ENCODE measurements at places on chromosomes 7 and 10.

DNA sequence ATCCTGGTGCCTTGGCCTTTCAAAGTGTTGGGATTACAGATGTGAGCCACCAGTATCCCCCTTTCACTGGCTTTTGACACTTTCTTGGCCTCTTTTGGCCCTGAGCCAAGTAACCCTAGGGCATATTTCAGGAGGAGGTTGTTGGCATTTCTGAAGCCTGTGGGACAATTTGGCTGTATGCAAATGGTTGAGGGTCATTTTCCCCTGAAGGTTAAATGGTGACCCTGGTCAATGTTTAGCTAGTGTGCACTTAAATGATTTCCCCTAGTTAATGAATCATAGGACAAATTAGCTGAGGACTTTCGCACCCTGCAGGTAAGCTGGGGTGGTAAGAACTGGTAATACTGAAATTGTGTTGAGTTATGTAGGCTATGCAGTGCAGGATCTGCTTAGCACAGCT, 660.5 kb downstream of the LRMDA start:
- DNase-seq: no peak

GRCh38 chr10:129848696-129849451, 115.2 kb downstream of the EBF3 start:
- DNase-seq: no peak

- no peak for DNase-seq
Observed at GRCh38 chr7:3781607-3782006, 480.6 kb downstream of the SDK1 start.

DNA sequence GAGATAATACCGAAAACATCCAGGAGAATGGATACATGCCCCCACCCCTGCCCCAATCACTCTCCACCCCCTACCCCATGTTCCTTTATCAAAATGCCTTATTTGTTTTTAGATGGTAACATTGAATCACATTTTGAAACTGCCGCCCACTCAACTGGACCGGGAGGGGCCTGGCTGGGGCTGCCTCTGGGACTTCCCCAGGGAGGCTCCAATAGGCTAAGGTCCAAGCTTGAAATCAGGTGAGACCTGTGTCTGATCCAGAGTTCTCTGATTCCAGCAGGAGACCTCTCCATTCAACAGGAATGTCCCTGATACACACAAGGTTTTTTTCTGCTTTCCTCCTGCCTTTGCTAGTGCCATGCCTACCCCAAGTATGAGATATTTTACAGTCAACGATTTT, 43.8 kb upstream of the ACSL5 start:
- no peak for DNase-seq

DNA sequence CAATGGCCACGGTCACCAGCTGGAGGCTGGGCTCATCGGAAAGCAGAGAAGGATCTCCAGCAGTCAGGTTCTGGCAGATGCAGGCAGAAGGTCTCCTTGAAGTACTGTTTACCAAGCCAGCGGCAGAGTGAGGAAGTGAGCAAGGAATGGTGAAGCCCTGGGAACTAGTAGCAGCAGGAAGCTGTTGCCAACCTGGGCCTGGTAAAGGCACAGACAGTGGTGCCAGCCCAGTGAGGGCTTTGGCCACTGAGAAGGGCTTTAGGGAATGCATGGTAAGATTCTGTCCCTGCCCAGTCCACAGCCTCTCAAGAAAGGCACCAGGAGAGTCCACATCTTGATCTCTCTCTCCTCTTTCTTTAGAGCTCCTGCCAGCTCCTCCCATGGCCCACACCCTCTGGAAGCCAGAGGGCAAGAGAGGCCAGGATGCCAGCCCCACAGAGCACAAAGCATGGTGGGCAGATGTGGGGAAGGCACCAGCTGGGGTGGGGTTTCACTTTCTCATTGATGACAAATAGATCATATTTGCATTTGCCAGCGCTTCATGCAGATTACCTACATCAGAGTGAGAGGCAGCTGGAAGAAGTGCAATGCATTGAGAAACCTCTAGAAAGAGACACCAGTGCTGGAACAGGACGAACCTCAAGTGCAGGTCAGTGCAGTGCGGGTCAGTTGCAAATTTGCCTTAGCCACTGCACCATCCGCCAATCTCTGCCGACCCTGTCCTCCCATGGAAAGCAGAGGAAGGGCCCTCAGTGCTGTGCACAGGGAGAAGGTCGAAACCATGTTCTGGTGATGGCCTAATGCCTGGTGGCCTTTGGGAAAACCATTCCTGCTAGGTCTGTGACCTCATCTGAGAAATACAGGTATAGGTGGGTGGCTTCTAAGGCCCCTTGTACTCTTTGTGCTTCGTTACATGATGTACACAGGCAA, 667.8 kb upstream of the MKI67 start:
- DNase-seq: no peak

- no peak for DNase-seq
Observed at GRCh38 chr10:94097656-94098055, 103.9 kb downstream of the PLCE1 start.

DNA sequence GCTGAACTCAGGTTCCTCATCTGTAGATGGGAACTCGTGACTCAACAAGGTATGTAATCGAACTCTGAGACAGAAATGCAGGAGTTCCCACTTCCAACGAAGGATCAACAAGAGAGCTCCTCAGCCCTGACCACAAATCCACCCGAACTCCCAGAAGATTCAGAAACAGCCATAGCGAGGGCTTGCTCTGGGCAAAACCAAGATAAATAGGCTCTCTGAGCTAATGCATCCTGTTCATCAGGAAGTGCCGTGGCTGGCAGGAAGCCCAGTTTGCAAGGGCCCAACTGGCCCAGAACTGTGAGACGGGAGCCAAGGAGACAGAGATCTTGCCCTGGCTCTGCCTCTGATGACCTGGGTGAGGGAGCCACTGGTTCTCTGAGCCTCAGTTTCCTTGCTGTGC, 141.7 kb upstream of the PFKP start:
- no peak for DNase-seq

- no peak for DNase-seq
Observed at GRCh38 chr10:61994405-61995219, 93.1 kb downstream of the ARID5B start.

DNA sequence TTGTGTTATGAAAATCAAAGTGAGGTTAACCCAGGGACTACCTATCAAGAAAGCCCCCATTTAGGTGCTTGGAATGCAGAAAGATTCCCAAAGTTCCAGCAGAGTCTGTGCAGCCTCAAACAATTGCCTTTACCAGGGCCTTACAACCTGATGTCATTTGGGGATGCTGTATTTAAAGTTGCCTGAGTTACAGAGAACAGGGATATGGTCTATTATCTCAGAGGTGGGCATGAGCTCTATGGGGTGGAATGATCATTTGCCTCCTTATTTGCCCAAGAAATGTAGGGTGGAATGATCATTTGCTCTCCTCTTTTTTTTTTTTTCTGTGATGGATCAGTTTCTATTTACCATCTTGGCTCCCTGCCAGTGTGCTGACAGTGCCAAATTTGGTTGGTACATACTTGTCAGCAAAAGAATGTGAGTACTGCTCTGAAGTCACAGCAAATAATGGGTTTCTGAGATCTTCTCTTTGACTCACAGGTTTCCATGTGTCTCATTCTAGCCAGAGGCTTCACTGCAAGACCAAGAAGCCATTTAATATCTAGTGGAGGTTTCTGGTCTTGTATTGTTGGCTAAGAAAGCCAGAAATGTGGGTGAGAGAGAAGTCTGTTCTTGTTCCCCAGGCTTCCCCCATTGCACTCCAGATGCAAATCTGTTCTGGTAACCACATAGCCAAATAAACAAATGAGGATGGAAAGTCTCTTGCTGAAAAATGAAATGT, 45.5 kb upstream of the ZNRF2 start:
- DNase-seq: no peak

DNA sequence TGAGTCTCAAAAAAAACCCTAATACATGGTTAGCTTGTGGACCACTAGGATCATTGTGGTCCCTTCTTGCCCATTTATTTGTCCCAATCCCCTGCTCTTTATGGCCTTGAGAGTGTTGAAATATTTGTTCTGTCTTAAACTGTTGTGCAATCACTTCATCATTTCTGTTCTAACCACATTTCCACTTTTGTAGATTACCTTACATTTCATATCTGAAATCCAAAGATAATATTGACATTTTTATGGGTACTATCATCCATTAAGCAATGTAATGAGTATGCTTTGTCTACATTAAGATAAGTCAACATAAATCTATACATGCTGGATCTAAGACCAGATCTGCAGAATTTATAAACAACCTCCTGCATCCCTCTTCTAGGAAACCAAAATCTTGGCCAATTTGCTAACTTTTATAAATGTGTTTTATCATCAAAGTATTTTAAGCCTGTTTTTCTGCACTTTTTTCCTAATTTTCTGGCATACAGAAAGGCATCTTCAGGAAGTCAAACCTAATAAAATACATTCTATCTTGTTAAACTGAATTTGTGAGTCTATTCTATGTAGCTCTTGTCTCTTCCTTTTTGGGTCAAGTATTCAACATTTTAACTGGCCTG, 359.4 kb upstream of the CELF2 start:
- no peak for DNase-seq

GRCh38 chr10:113693348-113693747, 13.6 kb downstream of the CASP7 start:
- no peak for DNase-seq

GRCh38 chr7:13965077-13965476, 24.4 kb downstream of the ETV1 start:
- DNase-seq: no peak

GRCh38 chr7:141145630-141145982, 71.7 kb downstream of the TMEM178B start:
- no peak for DNase-seq
